Fibroblast of the aortic adventitia (primary cell): ENCODE measurements at places on chromosomes 4 and X. TPM values are rescaled to one million over a fixed set of nuclear protein-coding genes. Genes with fewer than 3 reads are reported as not detected.

- peak; percentile 83 for DNase-seq
Observed at GRCh38 chr4:142405021-142405694, 440.9 kb downstream of the INPP4B start.

BEX4 gene
- total RNA-seq, result 7.9 and 15.6 TPM in 2 replicates

DNA sequence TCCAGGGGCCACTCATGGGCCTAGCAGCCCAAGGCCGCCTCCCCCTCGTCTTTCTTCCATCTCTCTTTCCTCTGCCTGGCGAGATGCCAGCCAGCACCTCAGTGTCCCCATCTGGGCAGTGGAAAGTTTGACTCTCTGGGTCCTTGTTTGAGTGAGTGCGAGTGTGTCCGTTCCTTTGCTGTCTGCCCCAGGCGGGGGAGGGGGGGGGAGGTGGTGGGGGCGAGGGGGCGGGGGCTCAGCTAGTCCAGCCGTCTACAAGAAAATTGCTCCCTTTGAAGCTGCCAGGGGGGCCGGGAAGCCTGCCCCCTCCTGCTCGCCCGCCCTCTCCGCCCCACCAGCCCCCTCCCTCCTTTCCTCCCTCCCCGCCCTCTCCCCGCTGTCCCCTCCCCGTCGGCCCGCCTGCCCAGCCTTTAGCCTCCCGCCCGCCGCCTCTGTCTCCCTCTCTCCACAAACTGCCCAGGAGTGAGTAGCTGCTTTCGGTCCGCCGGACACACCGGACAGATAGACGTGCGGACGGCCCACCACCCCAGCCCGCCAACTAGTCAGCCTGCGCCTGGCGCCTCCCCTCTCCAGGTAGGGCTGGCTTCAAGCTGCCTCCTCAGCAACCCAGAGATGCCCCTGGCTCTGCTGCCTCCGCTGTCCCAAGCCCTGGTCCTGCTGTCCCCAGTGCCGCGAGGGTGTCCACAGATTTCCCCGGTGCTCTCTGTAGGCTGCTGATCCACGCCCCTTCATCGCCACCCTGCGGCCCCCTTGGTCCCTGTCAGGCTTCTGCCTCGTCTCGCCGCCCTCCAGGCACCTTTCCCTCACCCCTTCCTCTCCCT is at the start of gene BGN:
BGN (plus strand) TSS at position 440 of the 821 bp plus-strand sequence. CDS start 9,652 bp downstream, outside the sequence.
- DNase-seq, result peak; percentile 68

NSG1 gene
- total RNA-seq, result 0.09 and 2.7 TPM in 2 replicates

GRCh38 chr4:128060121-128060698 is 902 bp upstream of the LARP1B start:
- DNase-seq, result peak; percentile 13

SPARCL1 gene
- total RNA-seq, result not detected in 2 replicates

REPS2 gene
- 0.82 and 1.7 TPM in 2 replicates for total RNA-seq

DNA sequence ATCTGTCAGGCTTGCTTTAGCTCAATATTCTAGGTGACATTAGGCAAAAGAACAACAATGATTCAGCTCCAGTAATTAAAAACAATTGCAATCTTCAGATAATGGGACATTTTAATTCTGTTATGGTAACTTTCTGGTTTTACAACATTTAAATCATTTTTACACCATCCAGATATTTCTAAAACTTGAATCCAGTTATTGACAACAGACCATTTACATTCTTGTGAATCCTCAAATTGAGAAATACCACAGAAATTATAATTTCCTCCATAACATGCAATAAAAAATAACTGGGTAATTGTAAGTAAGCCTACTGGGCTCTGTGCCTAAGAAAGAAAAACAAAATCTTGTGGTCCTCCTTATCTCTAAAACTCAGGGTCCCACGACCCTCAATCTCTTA is 195.0 kb upstream of the S100G start:
- DNase-seq, result no peak

DNA sequence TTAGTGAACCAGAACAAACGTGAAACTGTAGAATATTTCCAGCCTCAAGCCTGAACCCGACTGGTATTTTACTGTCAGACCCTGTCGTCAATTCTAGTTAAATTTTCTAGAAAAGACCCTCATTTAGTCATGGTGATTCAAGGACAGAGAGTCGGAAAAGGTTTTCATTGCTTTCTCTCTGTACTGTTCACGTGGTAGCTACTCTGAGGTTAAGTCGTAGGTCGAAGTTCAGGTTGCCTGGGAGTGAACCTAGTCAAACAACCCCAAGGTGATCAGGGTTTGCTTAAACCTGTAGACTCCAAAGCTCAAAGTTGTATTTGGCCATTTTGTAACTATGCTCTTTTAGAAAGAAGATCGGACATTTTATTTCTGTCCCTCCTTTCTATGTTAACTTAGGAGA is 283.6 kb downstream of the ARHGAP10 start:
- DNase-seq, result no peak

- no peak for DNase-seq
Observed at GRCh38 chrX:10656214-10656613, 35.8 kb upstream of the MID1 start.

DNA sequence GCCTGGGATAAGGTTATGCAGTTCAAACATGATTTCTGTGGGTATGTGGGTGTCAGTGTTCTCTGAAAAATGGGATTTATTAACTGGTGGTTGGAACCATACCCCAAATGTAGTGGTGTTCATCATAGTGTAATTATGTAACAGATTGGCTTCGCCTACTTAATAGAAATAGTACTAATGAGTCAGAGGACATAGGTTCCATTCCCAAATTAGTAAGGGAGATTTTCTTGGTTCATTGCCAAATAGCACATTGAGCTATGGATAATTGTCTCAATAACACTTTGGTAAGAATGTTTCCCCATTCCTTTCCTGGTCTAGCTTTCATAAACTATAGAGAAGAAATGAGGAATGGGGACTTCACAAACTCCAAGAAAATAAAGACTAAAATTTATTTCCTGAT is 20.5 kb upstream of the CYBB start:
- no peak for DNase-seq

PHKA1 gene
- total RNA-seq, result 3.5 and 4.7 TPM in 2 replicates

SPANXA1 gene
- not detected in 2 replicates for total RNA-seq

HNRNPDL gene
- total RNA-seq, result 97.0 and 148 TPM in 2 replicates
